ENCODE measurements at places on chromosomes 5 and 9.
A peak's percentile ranks its signal among the peaks of the same experiment; 100 is the strongest.

- no peak for DNase-seq
Observed at GRCh38 chr9:77807281-77807683, 159.2 kb upstream of the GNA14 start.

DNA sequence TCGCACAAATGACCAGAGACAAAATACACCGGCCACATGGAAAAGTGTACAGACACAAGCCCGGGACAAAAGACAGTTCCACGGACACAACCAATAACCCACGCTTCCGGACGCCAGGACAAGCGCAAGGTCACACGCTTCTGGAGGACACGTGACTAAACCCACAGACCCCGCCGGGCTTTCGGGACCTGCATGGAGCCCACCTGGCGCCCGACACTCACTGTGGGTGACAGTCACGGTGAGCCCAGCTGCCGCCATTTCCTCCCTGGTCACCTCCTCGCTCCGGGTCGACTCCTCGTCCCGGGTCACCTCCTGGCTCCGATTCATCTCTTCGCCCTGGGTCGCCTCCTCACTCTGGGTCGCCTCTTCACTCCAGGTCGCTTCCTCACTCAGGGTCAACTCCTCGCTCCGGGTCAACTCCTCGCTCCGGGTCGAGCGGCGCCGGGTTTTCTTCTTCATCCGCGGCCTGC, 470 bp downstream of the BAG1 start:
- DNase-seq = peak; percentile 62

DNA sequence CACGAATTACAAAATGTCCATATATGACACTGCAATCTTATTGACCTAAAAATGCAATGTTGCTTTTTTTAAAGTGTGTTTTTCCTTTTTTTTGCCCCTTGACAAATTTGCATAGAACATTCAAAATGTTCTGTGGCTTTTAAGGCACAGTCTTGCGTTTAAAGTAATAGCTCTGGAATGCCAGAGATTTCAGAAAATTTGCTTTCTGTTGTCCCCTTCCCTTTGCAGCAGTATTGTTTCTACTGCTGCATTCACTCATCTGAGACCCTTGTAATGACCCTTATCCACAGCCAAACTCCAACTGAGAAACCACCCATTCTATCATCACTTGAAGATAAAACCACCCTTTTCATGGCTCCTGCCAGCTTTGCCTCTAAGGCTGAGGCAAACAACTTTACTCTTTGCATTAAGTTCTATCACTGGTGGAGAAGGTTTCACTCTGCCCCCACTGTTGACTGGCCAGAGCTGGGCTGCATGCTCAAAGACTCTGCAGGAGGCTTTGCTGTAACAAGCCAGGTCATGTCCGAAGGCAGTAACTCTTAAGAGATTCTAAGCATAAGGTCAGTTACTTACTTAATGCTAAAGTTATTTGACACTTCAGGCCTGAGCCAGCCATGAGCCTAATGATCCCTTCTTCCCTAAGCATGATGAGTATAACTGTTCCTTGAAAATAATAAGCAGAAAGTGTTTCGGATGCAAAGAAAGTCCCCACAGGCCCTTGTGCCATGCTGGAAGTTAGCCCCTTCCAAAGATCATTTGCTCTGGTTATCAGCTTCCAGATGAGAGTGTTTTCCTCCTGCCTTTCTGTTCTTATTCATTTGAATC, 101.9 kb downstream of the CD180 start:
- DNase-seq = peak; percentile 9

GRCh38 chr9:128231638-128232527, 28.7 kb downstream of the DNM1 start:
- DNase-seq = peak; percentile 41

- peak; percentile 63 for DNase-seq
Observed at GRCh38 chr9:34072410-34072809, 23.7 kb upstream of the UBAP2 start.

DNA sequence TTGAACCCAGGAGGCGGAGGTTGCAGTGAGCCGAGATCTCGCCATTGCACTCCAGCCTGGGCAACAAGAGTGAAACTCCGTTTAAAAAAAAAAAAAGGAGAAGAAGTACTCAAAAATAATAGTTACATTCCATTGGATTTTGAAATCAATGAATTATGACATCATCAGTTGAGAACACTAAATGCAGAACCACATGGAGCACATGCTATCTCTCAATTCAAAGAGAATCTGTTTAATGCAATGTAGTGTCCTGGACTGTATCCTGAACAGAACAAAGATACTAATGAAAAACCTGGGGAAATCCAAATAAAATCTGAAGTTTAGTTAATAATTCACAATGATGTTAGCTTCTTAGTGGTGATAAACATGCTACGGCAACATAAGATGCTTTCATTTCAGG, 20.3 kb downstream of the CDC14B start:
- no peak for DNase-seq

- no peak for DNase-seq
Observed at GRCh38 chr9:133242991-133243390, 32.0 kb downstream of the ABO start.

DNA sequence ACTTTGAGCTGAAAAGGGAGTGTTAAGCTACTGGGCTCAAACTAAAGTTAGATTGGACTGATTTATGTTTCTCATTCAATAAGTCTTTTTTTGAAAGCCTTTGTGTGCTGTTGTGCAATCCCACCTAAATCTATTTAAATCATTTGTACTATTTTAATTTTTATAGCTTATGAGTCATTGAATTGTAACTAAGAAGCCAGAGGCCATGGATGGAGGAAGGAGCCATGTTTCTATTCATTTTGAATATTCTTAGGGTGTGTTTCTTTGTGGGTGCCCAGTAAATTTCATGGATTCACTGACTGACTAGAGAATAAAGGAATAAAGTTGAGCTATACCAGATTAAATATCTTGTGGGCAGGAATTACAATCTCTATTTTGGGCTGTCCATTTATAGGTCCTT, 238.5 kb downstream of the KIF4B start:
- DNase-seq = no peak

DNA sequence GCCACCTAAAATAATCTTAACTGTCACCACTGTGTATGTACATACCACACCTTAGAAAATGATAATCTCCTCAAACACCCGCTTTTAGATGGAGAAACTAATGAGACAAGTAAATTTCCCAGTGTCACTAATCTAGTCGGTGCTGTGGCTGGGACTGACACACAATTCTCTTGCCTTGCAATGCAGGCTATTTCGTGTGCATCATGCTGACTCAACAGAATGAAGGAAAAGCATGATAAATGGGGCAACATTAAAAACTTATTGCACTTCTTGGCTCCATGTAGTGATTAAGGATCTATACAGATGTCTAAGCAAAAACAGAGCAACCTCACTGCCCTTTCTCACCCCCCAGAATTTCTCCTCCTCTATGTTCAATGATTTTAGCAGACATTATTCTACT, 677.9 kb downstream of the DTWD2 start:
- no peak for DNase-seq

Measured in tongue (tissue), 3 donors.